ENCODE measurements at places on chromosomes 6 and 20.

DNA sequence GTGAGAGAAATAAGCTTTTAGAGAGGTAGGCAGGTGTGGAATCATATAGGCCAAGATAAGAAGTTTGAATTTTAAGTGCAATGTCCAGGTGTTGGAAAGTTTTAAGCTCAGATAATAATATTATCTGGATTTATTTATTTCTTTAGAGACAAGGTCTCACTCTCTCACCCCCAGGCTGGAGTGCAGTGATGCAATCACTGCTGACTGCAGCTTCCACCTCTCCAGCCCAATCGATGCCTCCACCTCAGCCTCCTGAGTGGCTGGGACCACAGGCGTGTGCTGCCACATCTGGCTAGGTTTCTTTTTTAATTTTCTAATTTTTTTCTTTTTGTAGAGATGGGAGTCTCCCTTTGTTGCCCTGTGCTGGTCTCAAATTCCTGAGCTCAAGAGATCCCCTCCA is 5.5 kb upstream of the MAS1L start:
- DNase-seq, result no peak

GRCh38 chr6:2412731-2413130 is 167.3 kb upstream of the GMDS start:
- DNase-seq, result no peak

DNA sequence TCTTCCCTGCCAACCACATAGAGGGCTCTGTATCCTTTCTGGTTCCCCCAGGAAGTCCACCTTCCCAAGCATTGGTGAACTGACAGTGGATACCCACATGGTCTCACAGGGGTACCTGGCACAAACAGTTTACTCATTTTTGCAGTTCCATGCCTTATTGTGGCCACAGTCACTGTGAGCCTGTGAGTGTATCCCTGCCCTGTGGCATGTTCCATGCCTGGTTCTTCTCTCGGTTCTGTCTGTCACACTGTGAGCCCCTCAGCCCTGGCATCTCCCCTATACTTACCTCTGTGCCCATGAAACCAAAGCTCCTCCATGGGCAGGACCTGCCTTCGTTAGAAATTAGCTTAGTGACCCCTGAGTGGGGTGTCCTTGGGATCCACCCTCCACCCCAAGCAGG is 107.8 kb downstream of the TOX2 start:
- DNase-seq, result no peak

DNA sequence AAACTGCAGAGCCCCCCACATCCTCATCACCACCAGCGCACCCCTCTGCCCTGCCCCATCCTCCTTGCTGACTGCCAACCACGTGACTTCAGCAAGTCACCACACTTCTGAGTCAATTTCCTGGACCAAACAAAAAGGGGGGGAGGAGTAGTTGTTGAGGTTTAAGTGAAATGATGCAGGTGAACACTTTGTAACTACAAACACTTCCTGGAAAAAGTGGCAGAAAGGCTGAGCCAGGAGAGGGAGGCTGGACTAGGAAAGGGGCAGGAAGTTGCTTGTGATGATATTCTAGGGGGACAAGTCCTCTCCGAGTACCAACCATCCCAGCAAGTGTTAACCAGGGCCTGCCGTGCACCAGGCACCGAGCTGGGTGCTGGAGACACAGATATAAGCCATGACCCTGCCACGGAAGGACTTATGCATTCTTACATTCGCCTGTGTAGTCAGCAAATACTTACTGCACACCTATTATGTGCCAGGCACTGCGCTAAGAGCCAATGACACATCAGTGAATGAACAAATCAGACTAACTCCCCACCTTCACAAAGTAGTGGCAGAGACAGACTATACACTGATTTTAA is 67.3 kb downstream of the PREX1 start:
- no peak for DNase-seq

DNA sequence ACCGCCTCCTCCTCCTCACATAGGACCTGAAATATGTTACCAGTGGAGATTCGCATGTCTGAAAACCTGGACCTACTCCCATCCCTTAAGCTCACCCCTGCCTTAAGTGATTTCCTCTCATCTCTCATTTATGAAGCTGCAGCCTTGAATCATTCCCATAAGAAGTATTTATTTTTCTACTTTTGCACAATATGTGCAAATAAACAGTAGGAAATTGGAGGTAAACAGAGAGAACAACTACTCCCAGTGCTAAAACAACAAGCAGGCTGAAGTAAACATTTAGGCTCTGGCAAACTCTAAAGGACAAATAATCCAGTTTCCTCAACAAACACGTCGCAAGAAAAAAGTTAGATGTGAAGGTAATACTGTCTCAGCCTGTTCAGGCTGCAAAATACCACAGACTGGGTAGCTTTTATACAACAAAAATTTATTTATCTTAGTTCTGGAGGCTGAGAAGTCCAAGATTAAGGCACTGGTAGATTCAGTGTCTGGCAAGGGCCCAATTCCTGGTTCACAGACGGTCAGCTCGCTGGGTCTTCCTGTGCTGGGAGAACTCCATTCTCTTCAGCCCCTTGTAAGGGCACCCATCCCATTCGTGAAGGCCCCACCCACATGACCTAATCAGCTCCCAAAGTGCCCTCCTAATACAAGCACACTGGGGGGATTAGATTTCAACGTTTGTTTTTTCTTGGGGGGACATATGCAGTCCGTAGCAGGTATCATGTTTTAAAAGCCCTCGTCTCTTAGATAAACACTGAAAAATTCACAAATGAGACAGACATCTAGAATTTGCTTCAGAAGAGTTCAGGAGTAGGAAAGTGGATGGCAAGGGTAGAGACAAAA is 15.6 kb downstream of the SPATA2 start:
- DNase-seq, result peak; percentile 24

GRCh38 chr20:24027229-24027628 is 38.6 kb upstream of the GGTLC1 start:
- no peak for DNase-seq

DNA sequence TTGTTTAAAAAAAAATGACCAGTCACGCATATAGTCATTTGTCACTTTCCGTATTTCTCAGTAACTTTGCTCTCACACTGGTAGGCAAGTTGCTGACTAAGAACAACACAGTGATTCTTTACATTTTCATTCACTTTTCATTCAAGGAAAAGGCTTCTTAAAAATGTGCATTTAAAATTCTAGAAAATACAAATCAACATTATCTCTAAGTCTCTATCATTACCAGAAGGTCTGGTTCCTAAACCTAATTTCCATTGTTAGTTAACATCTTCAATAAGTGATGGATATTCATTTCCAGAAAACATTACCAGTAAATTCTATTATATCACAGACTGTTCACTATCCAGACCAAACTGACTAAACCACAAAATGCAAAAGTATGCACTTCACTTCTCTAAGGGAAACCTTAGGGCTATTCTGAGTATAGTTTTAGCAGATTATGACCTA is 115.3 kb downstream of the AHI1 start:
- DNase-seq, result no peak

DNA sequence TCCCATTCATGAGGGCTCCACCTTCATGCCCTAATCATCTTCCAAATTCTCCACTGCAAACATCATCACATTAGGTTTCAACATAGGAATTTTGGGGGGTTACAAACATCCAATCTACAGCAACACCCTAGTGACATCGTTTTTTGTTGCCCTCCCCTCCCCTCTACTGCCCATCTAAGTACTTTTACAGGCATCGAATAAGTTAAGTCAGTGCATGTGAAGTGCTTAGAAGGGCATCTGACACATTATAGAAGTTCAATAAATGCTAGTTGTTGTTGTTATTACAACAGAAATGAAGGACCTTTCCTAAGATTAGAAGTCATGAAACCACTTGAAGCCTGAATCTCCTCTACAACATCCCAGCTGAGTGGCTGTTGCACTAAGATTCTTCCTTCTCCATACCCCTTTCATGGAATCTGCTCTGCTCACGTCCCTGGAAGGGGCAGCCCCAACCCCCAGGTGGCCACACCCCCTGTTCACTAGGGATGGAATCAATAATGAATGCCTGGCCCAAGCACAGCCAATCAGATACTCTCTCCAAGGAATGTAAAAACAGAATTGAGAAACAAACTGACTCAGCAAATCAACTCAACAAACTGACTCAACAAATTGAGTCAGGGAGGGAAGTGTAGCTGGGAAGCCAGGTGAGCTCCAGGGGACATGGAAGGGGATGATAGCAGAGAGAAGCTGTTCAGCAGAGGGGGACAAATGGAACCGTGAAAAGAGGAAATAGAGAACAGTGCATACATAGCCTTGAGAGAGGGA is 3.9 kb upstream of the LRP11 start:
- DNase-seq, result no peak

DNA sequence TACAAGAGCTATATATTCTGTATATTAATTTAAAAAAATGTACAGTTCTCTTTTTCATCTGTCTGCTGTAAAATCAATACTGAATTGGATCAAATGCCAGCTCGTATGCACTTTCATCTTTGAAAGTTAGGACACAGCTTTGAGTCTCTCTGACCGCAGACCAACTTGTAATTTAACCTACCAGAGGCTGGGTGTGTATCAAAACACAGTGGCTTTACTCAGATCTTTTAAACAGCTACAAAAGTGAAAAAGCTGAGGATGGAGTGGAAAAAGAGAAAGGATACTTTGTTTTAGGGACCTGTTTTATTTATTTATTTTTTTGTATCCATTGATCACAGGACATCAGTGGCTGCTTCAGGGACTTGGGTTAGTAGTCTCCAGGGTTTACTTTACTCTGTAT is 44.1 kb downstream of the KIAA0408 start:
- no peak for DNase-seq

DNA sequence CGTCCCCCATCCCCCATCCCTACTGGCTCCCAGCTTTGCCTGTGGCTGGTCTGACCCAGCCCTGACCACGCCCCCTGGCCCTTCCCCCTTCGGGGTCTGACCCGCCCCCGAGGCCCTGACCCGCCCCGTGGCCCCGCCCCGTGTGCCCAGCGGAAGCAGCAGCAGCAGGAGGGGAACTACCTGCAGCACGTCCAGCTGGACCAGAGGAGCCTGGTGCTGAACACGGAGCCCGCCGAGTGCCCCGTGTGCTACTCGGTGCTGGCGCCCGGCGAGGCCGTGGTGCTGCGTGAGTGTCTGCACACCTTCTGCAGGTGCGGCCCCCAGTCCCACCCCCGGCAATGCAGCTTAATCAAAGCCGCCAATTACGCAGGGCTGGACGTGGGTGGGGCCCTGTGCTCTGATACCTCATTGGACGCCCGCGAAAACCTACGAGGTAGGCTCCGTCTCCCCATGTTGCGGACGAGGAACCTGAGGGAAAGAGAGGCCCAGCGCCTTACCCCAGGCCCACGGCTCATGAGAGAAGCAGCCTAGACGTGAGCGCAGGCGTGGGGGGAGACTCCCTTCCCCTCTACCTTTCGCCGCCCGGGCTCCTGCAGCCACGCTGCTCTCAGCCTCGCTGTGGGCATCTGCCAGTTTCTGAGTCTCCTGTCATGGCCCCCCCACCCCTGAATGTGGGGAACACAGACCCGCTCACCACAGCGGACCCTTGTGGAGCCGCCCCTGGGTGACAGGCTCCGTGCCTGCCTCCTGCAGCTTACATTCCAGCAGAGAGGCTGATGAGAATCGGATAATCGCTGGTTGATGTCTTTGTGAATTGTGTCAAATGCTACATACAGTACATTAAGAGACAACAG is 12.8 kb downstream of the RBCK1 start:
- DNase-seq, result peak; percentile 49

GRCh38 chr20:43404878-43405277 is 52.8 kb upstream of the SRSF6 start:
- peak; percentile 25 for DNase-seq

GRCh38 chr6:25239059-25239458 is 40.1 kb upstream of the CARMIL1 start:
- DNase-seq, result no peak

DNA sequence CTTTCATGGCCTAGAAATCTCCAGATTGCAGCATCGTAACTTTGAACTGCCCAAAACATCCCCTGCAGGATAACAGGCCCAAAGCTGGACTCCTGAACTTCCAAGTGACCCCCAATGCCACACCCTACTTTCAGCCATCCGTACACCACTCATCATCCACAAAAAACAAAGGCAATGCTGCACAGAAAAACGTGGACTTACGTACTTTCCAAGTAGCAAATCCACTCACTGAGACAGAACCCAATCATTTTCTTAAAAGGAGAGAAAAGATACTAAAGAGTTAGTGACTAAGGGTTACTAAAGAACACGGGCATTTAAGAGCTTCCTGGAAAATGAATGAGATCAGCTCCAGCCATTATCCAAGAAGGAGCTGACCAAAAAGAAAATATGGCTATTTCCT is 211.0 kb downstream of the WDR27 start:
- DNase-seq, result no peak

DNA sequence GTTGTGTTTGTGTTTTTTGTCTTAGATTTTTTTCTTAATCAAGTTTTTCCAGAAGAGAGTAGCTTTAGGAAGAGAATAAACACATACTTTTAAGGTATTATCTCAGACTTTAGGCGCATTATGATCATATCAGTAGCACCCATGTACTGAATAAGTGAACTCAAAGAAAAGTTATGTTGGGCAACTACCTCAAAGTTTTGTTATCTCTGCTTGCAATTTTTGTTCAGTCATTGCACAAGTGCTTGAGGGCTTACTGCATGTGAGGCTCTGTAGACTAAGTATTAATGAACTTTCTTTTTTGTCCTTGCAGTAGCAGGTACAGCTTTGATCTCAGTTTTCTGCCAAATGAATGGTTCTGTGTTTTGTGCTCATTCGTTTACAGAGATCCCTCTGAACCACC is 189.0 kb downstream of the SLC16A10 start:
- DNase-seq, result no peak

DNA sequence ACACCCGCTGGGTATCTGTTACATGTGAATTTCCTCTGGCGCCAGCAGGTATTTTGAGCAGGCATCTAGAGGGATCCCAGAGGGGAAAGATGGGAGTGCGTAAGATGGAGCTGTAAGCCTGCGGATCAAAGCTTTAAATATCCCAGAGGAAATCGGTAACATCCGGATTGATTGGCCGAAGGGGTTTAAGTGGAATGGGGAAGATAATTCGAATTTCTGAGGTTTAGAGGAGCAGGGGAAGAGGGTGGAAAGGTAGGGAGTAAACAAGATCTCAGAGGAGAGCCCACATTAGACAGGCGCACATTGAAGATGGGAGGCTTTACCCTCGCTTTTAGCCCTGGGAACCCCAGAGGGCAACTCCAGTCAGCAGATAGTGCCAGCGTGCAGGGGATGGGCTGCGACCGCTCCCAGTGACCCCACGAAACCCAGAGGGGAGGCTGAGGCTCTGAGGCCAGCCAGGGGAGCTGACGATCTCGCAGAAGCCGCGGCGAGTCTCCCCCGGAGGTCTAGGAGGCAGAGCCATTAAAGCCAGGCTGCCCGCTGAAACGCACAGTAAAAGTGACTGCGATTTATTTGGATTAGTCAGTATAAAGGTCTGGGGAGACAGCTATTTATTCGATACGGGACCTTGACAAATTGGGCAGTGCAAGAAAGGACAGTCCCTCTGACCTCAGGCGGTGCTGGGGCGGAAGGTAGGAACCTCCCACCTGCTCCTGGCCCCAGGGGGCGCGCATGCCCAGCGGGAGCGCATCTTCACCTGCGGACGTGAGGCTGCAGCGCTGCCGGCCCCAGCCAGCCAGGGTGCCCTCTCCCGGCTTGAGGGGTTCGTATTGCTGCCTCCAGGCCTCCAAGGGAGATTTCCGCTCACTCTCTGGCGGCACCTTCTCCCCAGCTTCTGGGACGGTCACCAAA is 34.3 kb upstream of the TCF21 start:
- peak; percentile 35 for DNase-seq

GRCh38 chr6:150046943-150047342 is 21.6 kb upstream of the RAET1L start:
- no peak for DNase-seq

- no peak for DNase-seq
Measured at GRCh38 chr6:168376120-168376519, 56.5 kb upstream of the DACT2 start.
